ENCODE measurements at places on chromosomes 3 and 15.

GRCh38 chr3:97200387-97200786 is 386.0 kb downstream of the EPHA6 start:
- no peak for DNase-seq

GRCh38 chr3:127137113-127137512 is 55.8 kb upstream of the PRR23E start:
- no peak for DNase-seq

GRCh38 chr3:47583320-47584075 is 4.8 kb upstream of the CSPG5 start:
- DNase-seq = no peak

DNA sequence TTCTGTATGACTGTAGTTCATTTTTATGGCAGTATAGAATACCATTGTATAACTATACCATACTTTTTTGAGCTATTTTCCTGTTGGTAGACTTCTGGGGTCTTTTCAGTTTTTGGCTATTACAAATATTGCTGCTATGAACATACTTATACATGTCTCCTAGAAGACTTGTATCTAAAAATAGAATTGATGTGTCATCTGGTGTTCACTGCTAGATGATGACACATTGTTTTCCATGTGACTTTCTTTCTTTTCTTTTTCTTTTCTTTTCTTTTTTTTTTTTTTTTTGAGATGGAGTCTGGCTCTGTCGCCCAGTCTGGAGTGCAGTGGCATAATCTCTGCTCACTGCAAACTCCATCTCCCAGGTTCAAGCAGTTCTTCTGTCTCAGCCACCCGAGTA is 69.8 kb downstream of the SH3GL3 start:
- DNase-seq = no peak

DNA sequence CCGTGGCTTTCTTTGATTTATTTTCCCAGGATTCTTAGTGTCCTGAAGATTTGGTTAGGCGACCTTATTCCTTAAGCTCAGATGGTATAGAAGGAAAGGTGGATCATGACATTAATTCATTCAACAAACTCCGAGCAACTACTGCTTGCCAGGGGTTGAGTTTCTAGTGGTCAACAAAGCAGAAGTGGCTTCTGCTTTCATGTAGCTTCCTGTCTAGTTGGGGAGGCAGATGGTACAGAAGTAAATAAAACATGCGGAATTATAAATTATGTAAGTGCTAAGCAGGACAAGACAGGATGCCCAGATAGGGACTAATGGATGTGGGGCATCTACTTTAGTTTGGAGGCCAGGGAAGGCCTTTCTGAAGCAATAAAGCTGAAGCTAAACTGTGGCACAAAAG is 15.6 kb downstream of the EEFSEC start:
- DNase-seq = no peak

DNA sequence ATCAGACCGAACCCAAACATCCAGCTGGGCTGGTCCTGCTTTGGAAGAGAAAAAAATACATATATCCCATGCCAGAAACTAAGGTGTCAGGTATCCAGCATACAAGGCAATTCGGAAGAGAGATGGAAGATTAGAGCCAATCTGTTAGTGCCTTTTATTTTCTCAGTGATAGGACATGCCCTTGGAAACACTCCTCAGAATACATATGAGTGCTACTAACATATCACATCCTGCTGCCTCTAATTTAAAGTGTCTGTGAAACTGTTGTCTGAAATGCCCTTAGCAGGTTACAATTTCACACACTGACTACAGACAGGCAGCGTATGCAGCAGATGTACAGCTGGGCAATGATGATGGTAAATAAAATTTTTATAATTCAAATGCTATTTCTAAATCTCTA is 78.9 kb downstream of the RBPMS2 start:
- no peak for DNase-seq

- DNase-seq = no peak
Observed at GRCh38 chr15:79994615-79995014, 23.6 kb upstream of the BCL2A1 start.

GRCh38 chr15:69836048-69836447 is 261.7 kb downstream of the TLE3 start:
- DNase-seq = no peak

DNA sequence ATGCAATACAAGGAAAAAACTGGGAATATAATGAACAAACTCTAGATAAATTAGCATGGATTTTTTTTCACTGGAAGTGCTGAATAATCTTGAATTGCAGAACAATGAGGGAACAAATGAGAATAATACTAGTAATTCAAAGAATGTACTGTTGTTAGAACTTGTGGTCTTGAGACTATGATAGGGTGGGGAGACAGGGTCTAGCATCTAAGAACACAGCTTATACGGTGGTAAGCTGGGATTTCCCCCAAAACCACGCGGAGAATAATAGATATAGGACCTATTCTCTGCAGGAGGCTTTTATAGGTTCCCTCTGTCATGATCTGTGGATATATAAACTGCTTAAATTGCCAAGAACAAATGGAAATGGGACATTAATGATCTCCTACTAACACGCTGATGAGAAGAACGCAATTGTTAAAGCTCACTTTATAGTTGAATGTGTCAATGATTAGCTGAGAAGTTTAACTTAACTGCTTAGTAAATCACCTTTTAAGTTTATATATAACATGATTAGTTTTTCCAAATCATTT is 692.3 kb downstream of the ZPLD1 start:
- DNase-seq = no peak

GRCh38 chr3:167773584-167773983 is 38.1 kb downstream of the SERPINI1 start:
- DNase-seq = no peak

DNA sequence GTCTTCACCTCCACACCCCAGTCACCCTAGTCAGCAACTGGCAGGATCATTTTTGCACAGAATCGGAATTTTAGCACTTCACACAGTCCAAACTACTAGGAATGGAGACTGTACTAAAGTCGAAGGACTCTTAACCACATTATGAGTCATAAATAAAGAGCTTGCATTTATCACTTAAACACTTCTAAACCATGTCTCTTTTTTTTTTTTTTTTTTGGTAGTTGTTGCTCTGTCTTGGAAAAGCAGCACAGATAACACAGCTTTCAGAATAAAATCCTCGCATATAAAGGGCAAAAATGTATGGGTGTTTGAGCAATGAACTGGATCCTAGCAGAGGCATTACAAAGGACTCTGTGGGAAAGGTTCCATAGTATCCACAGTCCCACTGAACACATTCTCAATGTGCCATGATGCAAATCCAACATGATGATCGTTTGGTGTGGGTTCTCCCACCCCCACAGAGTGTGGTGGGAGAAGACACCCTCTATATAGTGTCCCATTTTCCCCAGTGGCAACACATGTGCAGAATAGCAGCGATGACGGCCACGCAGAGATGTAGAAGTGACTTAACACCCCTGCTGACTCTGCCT is 47.1 kb downstream of the FOXP1 start:
- DNase-seq = no peak

DNA sequence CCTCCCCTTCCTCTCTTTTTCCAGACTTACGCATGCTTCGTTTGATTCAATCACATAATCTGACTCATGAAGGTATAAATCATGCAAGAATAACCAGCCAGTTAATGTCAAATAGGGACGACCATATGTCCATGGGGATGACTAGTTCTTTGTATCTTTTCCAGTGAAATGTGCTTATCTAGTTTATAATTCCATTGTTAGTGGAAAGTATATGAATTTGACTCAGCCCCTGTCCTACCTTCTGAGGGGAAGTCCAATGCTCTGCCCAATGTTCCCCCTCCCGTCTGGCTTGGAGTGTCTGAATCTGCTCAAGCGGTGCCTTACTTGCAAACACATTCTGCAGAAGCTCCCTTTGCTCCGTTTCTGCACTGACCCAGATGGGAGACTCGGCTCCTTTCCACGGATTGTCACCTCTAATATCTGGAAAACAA is 55.0 kb upstream of the EPHB3 start:
- no peak for DNase-seq

GRCh38 chr3:185583925-185584324 is 2.2 kb upstream of the SENP2 start:
- no peak for DNase-seq

- no peak for DNase-seq
Observed at GRCh38 chr15:66461917-66462316, 35.6 kb downstream of the SNAPC5 start.

- DNase-seq = no peak
Observed at GRCh38 chr3:129461461-129462146, 21.6 kb downstream of the IFT122 start.
